ENCODE measurements at places on chromosomes 1 and 21.

GRCh38 chr1:201639826-201640225, 100.9 kb downstream of the NAV1 start:
- no peak for DNase-seq

DNA sequence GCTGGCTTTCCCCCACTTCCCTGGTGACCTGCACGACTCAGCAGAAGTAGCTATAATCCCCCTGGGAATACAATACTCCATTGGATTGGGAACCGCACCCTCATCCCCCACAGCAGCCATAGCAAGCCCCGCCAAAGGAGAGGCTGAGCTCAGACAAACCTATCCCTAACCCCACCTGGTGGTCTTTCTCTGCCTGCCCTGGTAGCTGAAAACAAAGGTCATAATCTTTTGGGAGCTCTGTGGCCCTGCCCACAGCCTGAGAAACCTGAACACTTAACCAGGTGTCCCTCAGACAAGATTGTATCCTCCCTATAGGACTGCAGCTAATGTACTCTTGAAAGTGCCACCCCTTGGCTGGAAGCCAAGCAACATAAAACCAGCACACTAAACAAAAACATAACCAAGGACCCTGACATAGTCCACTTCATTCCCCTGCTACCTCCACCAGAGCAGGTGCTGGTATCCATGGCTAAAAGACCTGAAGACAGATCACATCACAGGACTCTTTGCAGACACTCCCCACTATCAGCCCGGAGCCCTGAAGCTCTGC, 71.6 kb upstream of the RUNX1 start:
- no peak for DNase-seq

DNA sequence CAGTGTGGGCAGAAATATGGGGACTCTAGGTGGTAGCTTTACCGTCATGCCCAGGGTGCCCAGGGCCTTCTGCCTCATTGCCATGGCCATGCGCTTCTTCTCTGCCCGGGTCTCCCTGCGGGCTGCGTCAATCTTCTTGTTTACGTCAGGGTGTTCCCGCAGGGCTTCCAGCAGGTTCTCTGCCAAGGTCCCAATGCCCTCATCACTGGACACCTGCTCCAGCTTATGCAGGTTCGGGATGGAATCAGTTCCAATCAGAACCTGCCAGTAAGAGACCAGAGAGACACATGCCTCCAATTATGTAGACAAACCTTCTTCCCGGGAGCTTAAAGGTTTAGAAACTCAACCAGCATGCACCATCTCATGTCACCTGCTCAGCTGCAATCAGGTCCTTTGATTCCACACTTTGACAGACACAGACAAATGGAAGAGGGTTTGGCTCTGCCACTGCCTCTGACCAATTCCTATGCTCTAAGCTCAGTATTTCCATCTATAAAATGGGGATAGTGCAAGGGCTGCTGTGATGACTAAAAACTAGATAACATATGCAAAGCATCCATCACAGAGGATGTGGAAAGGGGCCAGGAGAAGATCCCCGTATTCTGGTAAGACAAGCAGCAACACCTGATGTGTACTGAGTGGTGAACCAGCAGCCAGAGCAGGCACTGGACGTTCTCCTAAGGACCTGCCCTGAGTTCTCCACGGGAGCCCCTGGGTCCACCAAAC, 121.2 kb downstream of the UBR4 start:
- DNase-seq = no peak

- DNase-seq = peak; percentile 87
These were observed 26.1 kb downstream of the PROK1 start for GRCh38 chr1:110477041-110477440.

DNA sequence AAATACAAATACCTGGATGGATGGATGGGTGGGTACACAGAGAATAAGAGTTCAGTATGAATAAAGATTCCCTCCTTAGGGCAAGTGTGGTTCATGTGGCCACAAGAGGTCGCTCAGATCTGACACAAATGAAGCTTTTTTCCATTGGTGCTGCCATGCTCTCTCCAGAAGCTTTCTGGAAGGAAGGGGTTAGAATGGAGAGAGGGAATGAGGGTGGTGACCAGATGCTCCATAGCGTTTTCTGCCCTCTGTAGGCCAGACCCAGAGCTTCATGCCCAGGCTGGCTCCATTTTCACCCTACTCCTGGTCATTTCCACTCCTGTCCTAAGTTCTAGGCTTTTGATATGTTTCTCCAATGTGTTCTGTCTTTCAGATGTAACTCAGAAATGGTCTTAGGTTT, 3.3 kb upstream of the FCRL6 start:
- peak; percentile 76 for DNase-seq

DNA sequence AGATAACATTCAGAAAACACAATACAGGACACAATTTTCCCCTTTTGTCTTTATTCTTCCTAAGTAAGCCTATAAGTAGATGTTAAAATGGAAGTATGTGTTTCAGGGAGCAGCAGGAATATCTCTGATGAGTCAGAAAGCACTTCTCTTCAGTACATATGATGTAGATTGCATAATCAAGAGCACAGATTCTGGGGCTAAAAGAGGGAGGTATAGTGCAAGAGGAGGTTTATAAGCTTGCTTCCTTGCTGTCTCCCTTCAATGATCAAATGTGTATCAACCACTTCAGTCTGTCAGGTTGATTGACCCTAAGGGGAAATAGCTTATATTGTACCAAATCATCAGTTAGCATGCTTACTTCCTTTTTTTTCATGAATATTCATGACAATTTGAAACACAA, 822.8 kb downstream of the BRINP3 start:
- peak; percentile 49 for DNase-seq

GRCh38 chr1:214418391-214418790, 133.0 kb downstream of the PTPN14 start:
- no peak for DNase-seq

- DNase-seq = no peak
These were observed 14.8 kb upstream of the SMG7 start for GRCh38 chr1:183457449-183457848.

DNA sequence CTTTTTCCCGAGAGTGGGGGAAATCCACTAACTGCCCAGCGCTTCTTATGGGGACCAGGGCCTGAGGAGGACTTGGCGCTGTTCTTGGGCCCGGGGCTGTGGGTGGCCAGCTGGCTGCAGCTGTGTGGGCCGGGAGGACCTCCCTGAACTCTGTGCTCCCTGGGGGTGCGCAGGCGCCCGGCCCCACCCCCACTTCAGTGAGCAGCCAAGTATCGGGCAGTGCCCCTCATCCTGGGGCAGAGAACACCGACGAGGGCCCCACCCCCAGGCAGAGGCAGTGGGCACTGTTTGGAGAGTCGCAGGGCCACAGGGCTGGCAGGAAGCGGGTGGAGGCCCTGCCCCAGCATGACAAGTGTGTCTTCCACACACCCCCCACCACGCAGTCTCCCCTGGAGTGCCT, 32.5 kb upstream of the SLC19A1 start:
- DNase-seq = no peak

- DNase-seq = no peak
These were observed 63.1 kb downstream of the BACE2 start for GRCh38 chr21:41231060-41231459.

- no peak for DNase-seq
These were observed 19.8 kb downstream of the RSBN1 start for GRCh38 chr1:113792471-113792870.

DNA sequence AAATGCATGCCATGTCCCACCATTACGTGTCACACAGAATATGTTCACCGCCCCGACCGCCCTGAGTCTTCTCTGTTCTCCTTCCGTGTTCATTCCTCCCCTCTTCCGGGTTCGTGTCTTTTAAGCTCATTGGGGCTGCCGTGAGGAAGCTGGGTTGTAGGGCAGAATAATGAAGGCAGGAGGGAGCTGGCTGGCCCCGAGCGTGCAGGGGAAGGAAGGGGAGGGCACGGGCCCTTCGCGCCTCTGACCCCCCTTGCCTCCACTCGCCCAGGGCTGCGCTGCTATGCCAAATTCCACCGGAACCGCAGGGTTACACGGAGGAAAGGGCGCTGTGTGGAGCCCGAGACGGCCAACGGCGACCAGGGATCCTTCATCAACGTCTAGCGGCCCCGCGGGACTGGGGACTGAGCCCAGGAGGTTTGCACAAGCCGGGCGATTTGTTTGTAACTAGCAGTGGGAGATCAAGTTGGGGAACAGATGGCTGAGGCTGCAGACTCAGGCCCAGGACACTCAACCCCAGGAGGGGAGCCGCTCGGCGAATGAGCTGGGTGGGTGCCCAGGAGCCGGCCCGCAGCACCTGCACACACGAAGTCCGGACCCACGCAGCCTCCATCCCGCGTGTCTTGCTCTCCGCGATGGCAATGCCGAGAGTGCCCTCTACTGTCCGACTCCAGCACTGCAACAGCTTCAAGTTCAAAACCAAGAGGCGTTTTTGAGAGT, 16.5 kb upstream of the AGTRAP start:
- DNase-seq = no peak

DNA sequence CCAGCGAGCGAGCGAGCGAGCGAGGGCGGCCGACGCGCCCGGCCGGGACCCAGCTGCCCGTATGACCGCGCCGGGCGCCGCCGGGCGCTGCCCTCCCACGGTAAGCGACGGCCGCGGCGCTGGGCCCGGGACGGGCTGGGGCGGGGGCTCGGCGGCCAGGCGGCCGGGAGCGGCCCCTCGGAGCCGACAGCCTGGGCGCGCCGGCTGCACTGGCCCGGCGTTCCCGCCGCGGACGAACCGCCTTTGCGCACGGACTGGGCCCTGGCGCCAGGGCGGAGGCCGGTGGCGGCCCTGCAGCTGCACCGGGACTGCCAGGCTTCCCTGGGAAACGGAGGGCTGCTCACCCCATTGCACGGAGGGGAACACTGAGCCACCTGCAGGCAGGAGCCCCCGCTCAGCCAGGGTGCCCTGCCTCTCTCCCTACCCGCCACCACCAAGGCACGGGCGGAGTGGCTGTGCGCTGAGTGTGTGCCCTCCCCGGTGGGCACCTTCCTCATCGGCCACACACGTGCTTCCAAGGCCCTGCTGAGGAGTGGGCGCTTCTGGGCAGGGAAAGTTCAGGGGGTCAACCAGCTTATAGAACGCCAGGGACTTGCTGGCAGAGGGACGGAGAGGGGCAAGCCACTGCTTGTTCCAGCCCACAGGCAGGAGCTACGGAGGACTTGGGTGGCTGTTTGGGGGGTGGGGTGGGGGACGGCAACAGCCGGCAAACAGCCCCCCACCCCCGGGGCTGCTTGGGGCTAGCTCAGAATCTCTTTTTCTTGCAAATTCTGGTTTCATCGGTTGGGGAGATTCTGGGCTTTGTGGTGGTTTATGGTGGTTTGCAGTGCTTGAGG, 532 bp downstream of the CSF1 start:
- DNase-seq = peak; percentile 24

- DNase-seq = no peak
These were observed 5.9 kb downstream of the EDEM3 start for GRCh38 chr1:184748740-184749139.

DNA sequence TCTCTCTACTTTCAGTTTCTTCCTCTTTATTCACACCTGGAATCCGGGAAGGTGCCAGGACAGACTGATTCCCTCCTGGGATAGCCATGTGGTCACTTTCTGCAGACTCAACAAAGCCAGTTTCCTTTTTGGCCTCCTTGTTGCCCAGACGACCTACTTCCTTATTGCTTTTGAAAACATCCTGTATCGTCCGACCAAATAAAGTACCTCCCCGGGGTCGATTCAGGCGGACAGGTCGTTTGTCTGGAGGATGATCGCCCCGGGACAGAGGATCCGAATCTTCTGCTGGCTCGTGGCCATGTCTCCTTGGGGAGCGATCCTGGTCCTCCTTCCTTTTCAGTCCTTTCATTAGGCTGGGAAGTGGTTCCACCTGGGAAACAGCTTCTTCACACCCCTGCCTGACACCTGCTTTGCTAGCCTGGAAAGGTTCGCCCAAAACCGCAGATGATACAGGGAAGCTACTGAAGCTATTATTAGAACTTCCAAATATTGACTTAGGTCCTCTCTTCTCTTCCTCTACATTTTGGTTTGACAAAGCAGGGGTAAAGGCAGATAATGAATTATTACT, 1.2 kb downstream of the MCM3AP start:
- no peak for DNase-seq

DNA sequence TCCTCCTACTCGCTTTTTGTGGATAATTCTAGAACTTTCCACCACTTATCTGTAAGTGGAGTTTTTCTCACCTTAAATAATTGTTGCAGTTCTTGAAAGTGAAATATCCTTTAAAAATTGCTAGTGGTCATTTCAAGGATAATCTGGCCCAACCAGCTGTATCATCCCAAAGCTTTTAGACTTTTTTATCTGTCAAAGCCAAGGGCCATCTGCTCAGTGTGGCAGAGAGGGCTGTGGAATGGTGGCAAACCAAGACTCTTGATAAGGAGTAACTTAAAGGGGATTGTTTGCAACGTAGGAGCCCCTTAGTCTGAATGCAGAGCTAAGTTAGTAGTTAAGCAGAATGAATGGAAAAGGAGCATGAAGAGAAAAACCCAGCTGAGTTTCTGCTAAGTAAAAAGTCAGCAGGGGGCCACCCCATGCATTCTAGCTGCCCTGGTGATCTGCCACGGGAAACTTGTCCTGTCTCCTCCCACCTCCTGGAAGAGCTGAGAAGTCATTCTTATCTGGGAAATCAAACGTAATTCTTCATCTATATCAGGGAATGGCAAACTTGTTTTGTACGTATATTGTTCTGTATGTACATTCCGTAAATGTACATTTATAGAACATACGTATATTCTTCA, 169.3 kb downstream of the PRDM2 start:
- DNase-seq = no peak

- DNase-seq = no peak
These were observed 108.9 kb upstream of the NEK7 start for GRCh38 chr1:198047913-198048312.

- no peak for DNase-seq
These were observed 43.5 kb downstream of the UBASH3A start for GRCh38 chr21:42447182-42447581.

DNA sequence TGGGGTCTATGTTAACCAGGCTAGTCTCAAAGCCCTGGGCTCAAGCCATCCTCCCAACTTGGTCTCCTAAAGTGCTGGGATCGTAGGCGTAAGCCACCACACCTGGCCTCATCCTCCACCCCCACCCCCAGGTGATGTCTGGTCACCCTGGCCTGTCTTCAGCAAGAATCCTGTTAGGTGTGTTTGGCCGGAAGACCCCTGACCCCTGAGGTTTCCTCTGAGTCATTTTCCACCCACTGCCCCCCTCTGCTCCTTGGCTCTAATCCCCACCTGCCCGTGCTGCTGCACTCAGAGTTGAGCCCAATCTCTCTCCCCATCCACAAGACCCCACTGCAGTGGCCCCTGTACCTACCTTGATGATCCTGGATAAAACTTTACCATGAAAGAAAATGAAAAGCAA, 25.2 kb downstream of the SLC66A1 start:
- no peak for DNase-seq

DNA sequence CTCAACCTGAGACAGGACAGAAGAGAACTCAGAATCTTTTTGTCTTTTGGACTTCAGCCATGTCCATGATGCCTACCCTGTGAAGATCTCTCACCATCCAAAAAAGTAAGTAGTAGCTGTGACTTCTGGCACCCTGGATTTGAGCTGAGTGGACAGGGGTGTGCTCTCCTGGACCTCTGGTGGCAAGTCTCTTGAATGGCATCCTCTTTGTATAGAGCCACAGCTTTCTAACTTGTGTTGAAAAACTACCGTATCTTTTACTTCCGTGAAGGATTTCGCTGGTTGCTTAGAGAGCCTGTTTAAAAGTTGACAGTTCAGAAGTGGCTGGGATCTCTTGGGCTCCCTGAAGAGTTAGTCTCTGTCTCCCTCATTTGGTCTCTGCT, 1.8 kb downstream of the MFN2 start:
- no peak for DNase-seq
